ENCODE measurements at places on chromosomes 7 and 10.

DNA sequence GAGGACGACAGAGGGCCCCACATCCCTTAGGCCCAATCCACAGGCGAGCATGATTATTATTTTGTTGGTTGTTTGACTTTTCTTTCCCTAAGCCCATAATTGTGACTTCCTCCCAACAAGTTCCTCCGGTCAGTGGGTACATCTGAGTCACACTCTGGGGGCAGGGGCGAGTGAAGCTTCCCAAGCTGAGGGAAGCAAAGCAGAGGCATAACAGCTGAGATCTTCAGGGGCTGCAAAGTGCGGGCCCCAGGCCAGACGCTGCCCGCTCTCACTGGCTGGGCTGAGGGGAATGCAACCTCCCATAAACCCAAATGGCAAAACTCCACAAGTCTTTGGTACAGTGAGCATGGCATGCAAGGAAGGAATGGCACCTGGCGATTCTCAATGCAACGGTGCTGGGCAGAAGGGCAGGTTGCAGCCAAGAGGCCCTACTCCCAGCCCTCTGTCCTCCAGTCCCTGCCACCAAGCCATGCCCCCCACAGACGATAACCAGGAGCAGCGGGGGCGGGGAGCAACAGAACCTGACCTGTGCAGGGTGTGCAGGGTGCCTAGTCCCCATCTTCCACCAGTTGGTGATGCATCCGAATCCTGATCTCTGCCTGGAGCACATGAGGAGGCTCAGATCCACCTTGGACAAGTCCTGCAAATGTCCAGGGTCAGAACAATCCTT is 25.3 kb downstream of the TNS3 start:
- no peak overlapping the region for H3K4me3 ChIP-seq
- H3K36me3 ChIP-seq, result no peaks in the 10 kb centered on the region
- H3K27me3 ChIP-seq, result no peaks in the 10 kb centered on the region

DNA sequence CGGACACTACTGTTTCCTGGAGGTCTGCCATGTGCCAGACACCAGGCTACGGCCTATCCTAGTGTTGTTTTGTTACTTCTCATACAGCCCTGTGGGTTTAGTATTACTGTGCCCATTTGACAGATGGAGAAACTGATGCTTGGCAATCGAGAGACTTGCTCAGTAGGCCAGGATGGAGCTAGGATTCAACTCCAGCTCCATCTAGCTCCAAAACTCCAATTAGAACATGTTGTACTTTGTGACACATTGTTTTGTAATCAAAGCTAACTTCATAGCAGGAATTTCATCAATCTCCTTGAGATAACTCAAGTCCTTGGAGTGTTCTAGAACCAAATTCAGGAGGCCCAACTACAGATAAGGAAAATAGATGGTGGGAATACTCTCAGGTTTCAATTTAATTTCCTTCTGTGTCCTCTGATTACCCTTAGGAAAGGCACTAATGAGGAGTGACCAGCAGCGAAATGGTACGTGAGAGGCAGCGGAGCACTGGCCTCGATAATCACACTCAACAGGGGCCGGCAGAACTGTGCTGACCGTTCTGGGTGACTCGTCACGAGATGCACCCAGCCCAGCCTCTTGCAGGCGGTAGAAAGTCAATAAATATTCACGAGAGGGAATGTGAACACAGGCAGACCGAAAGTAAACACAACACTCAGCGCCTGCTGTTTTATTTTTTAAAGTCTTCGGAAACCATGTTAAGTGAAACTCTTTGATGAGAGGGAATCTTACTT is 269.6 kb upstream of the NEBL start:
- no peak overlapping the region for H3K27ac ChIP-seq
- no peak overlapping the region for H3K4me3 ChIP-seq
- H3K27me3 ChIP-seq, result peaks cover 5% of the 10 kb centered on the region
- DNase-seq, result no peak

GRCh38 chr10:128073890-128074289 is 52.3 kb downstream of the MKI67 start:
- DNase-seq, result no peak
- no peak overlapping the region for H3K27ac ChIP-seq
- no peaks in the 10 kb centered on the region for H3K27me3 ChIP-seq
- H3K4me3 ChIP-seq, result no peak overlapping the region
- H3K36me3 ChIP-seq, result peaks cover 13% of the 10 kb centered on the region

DNA sequence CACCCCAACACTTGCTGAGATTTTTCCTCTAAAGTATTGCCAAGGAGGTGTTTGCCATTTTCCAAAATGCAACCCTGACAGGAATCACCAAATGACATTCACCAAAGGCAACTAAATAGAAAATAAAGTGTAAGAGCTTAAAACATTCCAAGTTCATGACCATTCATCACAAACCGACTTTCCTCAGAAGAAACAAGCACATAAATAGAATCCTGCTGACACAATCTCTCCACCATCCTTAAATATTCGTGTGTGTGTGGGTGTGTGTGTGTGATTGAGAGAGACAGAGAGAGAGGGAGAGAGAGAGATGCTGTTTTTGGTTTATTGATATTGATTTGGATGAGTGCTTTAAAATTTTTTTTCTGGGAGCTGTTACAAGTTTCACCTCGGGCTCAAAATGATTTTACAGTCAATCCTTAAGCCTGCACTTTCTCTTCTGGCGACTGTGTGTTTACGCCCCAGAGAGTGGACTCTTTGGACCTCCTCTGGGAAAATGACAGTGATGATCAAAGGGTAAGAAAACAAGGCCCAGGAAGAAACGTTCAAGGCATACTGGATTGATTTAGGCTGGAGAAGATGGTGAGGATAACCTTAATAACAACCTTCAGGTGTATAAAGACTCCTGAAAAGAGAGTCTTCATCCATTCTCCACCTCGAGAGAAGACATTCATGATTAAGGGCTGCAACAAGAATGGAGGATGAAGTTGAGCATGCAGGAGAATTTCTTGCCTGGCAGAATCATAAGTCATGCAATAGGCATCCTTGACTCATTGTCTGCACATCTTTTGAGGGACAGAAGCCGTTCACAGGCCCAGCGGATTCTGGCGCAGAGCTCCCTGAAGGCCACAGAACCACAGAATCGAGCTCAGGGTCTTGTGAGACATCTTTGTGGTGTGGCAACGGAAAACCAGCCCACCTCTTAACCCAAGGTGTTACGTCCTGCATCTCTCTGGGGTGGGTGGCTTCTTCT is 104.4 kb upstream of the FGFR2 start:
- no peak for DNase-seq
- H3K36me3 ChIP-seq, result no peaks in the 10 kb centered on the region
